ENCODE measurements at places on chromosomes 4 and X.

DNA sequence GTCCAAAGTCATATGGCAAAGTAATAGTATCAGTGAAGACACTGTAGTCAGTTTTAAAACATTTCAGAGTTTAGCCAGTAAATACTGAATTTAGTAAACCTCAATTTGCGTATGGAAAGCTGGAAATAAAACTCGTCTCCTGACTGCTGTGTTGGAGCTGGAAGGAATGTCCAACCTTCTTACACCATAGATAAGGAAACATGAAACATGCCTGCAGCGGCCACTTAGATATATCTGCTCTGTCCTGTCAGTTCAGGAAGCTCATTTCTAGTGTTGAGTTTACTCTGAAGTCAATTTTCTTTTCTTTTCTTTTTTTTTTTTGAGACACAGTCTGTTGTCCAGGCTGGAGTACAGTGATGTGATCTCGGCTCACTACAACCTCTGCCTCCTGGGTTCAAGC lies 21.2 kb downstream of the ARHGAP10 start:
- DNase-seq, result no peak

GRCh38 chr4:178462710-178463109 lies 1020.5 kb upstream of the AGA start:
- no peak for DNase-seq

- peak; percentile 2 for DNase-seq
Observed at GRCh38 chr4:48635310-48635709, 144.8 kb downstream of the FRYL start.

- no peak for DNase-seq
Observed at GRCh38 chr4:72169861-72170260, 138.1 kb downstream of the NPFFR2 start.

- DNase-seq, result no peak
Observed at GRCh38 chr4:173807347-173807746, 277.3 kb upstream of the HAND2 start.

- DNase-seq, result no peak
Observed at GRCh38 chr4:133147286-133147821, 1.7 kb upstream of the PCDH10 start.

- DNase-seq, result no peak
Observed at GRCh38 chrX:78957768-78958130, 12.6 kb downstream of the P2RY10 start.

GRCh38 chr4:37728064-37728463 lies 41.9 kb upstream of the RELL1 start:
- DNase-seq, result no peak

DNA sequence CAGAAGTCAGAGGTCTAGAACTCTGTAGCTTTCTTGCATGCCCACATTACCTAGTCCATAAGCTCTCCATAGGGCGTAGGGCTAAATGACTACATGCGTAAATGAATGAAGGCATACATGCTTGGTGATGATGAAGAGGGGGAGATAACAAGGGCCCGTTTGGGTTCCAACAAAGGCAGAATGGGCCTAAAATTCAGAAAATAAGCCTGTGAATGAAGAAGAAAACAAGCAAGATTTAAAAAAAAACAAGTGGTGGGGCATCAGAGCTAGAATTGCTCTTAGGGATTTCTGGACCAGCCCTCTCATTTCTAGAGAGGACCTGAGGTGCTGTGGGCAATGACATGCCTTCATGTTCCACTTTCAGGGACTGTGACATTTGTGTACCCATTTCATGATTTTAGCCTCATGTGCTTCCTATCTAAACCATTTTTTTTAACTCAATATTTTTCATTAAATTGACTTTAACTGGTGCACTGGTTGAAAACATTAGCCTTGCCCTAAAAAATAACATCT lies 12.1 kb downstream of the GPRIN3 start:
- DNase-seq, result peak; percentile 26

DNA sequence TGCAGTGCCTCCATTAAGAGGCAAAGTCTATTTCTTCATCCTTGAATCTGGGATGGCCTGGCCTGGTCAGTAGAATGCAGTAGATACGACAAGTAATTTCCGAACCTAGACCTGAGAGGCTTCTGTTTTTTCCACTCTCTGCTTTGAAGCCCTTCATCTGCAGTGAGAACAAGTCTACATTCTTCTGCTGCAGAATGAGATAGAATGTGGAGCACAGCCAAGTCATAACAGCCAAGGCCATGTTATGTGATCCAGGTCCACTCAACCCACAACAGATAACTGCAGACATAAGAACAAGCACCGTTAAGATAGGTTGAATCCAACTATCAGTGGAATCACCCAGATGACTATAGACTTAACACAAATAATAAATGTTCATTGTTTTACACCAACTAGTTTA lies 1297.7 kb downstream of the C4orf33 start:
- DNase-seq, result no peak

- no peak for DNase-seq
Observed at GRCh38 chr4:119666653-119667091, 38.1 kb upstream of the PDE5A start.

DNA sequence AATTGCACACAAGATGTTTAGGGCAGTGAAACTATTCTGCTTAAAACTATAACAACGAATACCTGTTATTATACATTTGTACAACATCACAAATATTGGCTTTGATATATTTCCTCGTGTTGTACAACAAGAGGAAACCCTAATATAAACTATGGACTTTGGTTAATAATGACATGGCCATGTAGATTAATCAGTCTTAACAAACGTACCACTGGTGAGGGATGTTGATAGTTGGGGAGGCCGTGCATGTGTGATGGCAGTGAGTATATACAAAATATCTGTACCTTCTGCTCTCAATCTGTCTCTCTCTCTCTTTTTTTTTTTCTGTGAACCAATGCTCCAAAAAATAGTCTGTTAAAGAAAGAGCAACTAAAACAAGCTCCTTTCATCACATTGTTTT lies 22.2 kb upstream of the HPGD start:
- no peak for DNase-seq

DNA sequence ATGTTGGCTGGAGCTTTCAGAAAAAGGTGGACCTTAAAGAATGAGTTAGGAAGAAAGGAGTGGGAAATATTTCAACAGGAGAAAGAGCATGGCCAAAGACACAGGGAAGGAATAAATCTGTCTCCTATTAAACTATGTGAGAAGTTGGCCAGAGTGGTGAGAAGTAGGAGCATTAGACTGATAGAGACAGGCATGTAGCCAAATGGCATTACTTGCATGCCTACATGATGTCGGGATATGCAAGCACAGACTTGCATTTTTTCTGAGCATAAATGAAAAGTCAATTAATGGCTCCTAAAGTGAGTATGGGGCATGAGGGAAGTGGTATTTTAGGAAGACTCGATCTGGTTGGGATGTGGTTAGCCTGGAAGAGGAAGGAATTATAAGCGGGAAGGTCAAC lies 279.6 kb upstream of the PITX2 start:
- DNase-seq, result no peak

DNA sequence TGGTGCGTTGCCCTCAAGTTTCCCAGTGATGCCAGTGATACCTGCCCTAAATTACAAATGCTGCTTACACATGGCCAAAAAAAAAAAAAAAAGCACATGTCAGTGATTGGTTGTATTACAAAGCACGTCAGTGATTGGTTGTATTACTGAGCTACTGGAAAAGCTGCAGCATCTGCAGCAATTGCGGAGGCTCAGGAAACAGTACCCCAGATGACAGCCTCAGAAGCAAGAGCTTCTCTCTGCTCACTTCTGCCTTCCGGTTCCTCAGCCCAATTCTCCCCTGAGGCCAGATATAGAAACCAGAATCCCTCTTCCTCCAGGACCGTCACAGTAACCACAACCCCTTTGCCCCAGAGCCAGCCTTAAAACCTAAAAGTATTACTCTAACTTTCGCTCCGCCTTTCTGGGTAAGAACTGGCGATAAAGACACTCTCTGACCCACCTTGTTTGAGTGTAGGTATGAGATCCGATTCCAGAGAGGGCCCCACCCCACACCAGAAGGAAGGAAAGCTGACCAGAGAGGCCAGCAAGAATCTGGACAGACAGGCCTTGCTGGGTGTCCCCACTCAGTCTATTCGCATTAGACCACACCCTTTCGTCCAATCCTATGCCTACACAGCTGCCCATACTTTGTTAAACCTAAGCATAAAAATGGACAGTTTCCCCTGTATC lies 85.0 kb upstream of the SORBS2 start:
- no peak for DNase-seq

GRCh38 chrX:46882266-46882665 lies 30.0 kb upstream of the JADE3 start:
- DNase-seq, result no peak

- peak; percentile 55 for DNase-seq
Observed at GRCh38 chr4:40662962-40663604, 33.4 kb upstream of the RBM47 start.

DNA sequence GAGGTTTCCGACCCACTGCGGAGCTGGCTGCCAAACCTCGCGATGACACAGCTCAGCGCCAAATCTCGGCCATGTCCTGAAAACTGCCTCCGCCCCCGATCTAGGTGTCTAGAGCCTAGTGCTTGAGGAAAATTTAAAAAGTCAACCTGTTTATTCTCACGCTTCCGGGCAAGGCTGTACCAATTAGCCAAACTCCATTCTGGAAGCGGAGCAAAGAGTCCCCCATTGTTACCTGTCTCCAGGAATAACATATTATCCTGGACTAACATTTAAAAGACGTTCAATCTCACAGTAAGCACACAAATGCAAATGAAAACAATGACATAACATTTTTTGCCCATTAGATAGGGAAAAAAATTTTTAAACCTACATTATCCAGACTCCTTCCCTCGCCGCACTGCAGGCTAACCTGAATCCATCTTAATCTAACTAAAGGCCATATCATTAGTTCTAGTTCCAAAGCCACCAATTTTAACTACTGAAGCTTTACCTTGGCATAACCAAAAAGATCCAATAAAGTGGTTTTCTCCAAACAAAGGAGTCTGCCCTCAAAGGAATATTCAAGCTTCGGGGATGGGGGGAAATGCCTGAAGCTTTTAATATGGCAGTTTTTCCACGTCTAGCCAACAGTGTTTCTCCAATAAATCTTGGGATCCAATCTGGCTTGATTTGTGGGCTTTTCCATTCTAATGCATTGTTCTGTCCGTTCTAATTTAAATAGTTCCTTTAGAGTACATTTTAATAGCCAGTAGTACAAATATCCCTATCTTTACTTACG lies 1.9 kb downstream of the HUWE1 start:
- DNase-seq, result no peak

DNA sequence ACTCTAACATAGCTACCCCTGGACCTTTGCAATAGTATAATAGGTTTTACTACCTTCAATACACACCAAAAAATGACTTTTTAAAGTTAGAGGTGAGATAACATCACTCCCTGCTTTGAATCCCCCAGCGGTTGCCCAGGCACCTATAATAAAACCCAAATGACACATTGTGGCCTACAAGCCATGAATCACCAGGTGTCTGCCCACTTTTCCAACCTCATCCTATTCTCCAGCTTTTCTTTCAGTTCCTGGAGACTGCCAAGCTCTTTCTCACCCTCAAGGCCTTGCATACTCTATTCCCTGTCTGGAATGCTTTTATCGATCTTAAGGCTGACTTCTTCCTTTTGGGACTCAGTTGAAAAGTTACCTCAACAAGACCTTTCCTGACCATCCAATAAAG lies 16.4 kb upstream of the PRSS48 start:
- DNase-seq, result no peak

DNA sequence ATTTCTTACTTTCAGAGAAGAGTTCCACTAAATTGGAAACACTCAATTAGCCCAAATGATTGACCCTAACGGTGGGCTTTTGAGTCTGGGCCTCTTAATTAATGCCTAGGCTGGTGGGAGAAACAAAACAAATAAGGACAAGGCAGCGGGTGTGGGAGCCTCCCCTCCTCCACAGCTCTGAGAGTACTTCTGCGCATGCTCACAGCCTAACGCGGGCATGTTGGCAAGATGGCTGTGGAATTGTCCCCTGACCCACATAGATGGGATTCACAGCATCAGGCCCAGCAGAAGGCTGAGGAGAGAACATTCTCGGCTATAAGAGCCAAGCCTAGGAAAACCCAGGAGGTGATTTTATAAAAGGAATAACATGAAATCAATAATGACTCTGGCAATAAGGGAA lies 230.1 kb downstream of the HS6ST2 start:
- DNase-seq, result no peak

GRCh38 chr4:37586194-37586593 lies 100.0 kb downstream of the RELL1 start:
- no peak for DNase-seq

DNA sequence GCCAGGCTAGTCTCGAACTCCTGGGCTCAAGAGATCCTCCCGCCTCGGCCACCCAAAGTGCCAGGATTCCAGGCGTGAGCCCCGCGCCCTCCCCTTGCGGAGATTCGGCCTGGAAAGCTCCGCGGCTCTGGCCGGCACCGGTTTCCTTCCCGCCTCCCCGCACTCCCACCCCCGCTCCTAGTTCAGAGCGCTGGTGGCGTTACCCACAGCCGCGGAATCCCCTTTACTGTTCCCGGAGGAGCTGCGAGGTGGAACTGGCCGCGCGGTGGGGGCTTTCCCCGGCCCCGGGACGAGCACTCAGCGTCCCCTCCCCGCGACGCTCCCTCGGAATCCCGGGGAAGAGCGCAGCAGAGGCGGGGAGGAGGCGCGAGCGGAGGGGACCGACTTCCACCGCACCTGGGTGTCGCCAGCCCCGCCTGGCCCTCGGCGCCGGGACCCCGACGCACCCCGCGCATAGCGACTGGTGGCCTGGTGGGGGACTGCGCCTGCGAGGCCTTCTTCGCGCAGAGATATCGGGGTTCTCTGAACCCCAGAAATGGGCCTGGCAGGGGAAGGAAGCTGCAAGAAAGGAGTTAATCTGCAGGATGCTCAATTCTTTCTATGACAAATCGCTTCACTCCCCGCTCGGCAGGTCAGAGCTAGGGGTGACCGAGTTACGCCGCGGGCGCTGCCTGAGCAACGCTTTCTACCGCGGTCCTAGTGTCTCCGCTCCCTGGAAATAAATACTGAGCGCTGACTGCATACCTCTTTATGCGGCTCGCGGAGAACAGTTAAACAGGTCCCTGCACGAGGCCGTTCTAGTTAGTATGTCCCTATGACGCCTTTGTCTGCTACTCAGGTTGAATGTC lies 14.6 kb upstream of the SLC25A4 start:
- DNase-seq, result peak; percentile 33

DNA sequence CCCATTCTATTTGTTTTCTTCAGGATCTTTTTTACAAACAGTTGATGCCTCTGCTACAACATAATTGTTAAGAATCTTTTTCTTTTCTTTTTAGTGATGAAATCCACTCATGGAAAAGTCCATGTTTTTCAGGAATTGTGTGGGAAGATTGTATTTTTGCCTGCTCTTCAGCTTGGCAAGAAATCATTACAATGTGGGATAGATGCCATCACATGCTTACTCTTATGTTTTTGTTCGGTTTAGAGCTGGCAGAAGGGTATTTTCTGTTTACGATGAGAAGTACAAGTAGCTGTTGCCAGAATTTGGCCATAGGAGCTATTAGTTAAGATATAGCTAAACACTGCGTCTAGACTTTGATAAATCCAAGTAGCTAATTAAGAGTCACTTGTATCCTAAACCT lies 2585.3 kb downstream of the ARAP2 start:
- no peak for DNase-seq

- no peak for DNase-seq
Observed at GRCh38 chr4:67084783-67085182, 460.5 kb downstream of the CENPC start.

GRCh38 chr4:19256823-19257222 lies 994.9 kb upstream of the SLIT2 start:
- no peak for DNase-seq

GRCh38 chr4:2767705-2768074 lies 11.6 kb upstream of the TNIP2 start:
- no peak for DNase-seq

- DNase-seq, result no peak
Observed at GRCh38 chr4:106409901-106410889, 41.6 kb upstream of the GIMD1 start.

GRCh38 chr4:85508654-85509053 lies 33.7 kb downstream of the ARHGAP24 start:
- no peak for DNase-seq
